ENCODE measurements at places on chromosomes 6 and 20.

DNA sequence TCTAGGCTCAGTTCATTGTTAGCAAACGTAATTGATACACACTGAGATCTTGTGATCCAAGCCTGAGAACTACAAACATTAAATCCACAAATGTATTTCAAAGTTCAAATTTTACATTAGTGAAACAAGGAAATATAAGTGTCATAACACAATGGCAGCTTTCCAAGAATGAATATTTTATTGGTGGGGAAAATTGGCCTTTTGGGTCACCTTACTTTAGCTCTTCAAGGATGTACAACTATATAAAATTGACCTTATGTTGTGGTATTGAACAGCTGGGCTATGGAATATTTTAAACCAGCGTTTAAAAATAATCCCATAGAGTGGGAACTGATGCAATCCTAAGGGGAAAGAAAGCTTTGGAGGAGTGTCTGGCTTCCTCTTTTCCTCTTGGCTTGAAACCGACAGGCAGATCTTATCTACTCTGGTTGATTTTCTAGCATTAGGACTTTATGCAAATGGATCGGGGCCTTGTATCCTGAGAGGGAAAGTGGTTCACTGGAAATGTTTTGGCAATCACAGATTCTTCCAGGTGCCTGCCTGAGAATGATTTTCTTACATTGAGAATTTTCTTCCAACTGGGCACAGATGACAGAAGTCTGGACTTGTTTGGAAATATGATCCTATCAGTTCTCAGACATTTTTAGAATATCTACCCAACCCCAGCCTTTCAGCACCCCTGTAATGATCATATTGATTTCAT is 184.8 kb upstream of the ECI2 start:
- peak; percentile 21 for DNase-seq

- no peak for DNase-seq
These were observed 115.2 kb downstream of the PRND start for GRCh38 chr20:4836935-4837334.

DNA sequence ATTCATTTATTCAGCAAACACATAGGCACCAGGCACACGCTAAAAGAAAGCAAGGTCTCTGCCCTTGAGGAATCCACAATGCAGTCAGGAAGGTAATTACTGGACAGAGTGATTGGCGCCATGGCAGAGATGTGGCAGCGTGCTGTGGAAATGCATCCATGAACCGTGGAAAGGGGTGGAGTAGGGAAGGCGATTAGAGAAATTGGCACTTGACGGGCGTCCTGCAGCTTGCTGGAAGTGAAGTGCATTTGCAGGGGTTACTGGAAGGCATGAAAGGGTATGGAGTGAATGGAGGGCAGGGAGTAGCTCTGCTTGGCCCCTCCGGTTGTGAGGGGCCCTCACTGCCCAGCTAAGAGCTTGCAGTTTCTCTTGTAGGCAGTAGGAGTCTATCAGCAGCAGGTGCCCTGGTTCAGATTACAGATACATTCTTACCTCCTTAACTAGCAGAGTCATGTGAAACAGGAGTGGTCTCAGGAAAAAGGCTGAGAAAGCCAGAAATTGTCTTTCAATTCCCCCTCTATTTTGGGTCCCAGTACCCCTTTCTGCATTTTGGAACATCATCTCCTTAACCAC is 122.5 kb upstream of the TIAM2 start:
- DNase-seq, result no peak

- no peak for DNase-seq
These were observed at the start of gene ESR1 for GRCh38 chr6:151807513-151808370. TSS of gene ESR1 (plus strand) at chr6:151807682. CDS start at chr6:151807913, 231 bp downstream.

GRCh38 chr6:69007781-69008180 is 372.7 kb downstream of the ADGRB3 start:
- no peak for DNase-seq

- DNase-seq, result peak; percentile 26
These were observed 213.1 kb upstream of the STXBP5 start for GRCh38 chr6:146990821-146991798.

DNA sequence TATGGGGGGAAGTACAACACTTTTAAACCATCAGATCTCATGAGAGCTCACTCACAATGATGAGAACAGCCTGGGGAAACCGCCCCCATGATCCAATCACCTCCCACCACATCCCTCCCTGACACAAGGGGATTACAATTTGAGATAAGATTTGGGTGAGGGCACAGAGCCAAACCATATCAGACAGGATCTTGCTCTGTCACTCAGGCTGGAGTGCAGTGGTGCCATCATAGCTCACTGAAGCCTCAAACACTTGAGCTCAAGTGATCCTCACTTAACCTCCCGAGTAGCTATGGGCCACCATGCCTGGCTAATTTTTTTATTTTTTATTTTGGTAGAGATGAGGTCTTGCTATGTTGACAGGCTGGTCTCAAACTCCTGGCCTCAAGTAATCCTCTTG is 5.1 kb upstream of the IYD start:
- DNase-seq, result no peak

DNA sequence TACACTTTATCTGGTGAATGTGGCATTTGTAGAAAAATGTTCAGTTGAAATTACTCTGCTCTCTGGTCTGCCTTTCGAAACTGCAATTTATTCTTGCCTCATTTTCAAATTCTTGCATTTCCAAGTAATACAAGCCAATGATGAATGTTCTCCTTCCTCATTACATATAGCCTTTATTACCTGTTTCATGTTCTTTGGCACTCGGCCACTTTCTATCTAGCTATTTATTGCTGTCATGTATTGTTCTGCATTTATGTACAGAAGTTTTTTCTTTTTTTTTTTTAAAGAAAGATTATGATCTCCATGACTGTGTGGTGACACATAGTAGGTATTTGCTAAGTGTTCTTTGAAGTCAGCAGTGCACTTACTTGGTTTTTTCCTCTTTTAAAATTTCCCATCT is 261.4 kb downstream of the ZFAND3 start:
- DNase-seq, result no peak

- no peak for DNase-seq
These were observed 107.5 kb upstream of the TBX18 start for GRCh38 chr6:84871925-84872324.

- DNase-seq, result no peak
These were observed 9.2 kb downstream of the ADAM33 start for GRCh38 chr20:3672547-3673171.

GRCh38 chr20:37901240-37901639 is 1.7 kb upstream of the VSTM2L start:
- DNase-seq, result no peak

DNA sequence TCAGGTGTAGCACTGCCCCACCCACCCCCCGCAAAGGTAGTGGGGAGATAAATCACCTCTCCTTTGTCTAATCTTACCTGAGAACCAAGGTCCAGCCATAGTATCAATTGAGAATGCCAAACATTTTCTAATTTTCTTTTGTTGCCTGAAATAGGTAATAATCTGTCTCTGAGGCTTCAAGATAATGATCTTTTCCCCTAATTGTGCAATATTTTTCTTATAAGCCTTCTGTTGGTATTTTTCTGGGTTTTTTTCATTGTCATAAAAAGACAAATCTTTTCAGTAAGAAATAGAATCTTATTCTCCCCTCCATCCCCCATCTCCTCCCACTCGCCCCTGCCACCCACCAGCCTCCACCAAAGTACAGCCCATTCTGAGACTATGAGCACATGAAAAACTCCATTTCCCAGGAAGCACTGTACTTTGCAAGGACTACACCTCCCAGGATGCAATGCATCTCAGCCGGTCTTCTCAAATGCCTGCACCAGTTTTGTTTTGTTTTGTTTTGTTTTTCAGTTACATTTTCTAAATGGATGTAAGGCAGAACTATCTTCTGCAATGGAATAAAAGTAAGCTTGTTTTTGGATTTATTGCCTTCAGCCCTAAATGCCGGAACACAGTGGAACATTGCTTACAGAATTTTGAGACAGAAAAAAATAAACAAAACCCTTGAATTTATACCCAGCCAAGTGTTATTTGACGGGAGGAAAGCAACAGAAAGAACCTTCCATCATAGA is 268.0 kb downstream of the TFAP2A start:
- DNase-seq, result peak; percentile 3

DNA sequence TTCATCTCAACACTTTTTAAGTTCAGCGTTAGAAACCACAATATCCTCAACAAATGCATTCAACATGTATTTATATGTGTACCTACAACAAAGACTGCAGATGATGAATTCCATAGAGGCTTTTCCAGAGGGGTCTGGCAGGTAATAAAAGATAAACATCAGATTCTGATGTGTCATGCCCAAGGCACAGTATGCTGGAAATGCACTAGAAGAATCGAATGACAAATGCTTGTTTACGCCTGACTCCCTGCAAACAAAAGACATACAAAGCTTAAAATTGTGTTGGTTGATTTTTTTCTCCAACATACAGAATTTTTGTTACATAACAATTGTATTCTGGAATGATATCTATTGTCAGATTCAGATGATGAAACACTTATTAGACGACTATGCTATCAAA is at the start of gene LGSN:
Gene LGSN (minus strand): TSS at position 45 of the 400 bp plus-strand sequence. CDS start 40 bp downstream, at position 5.
- no peak for DNase-seq

- no peak for DNase-seq
These were observed 22.8 kb downstream of the NPEPL1 start for GRCh38 chr20:58715391-58715800.

- no peak for DNase-seq
These were observed 538.6 kb upstream of the RNF217 start for GRCh38 chr6:124423621-124424020.

GRCh38 chr6:31877651-31878161 is 1.1 kb downstream of the SLC44A4 start:
- DNase-seq, result no peak

DNA sequence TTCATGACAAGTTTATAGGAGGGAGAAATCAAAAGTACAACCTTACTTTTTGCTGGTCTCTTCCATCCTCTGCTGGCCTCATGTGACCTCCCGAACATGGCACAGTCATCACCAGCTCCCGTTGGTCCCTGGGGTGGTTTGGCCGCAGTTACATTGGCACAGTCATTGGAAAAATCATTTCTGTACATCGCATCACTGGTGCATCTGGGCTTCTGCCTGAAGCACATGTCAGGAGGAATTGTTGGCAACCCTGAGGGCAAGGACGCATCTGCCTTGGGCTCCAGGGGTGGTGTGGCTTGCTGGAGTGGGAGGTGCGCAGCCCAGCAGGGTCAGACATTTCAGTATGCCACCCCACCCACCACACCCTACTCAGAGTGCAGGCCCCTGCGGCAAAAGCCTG is 162.9 kb upstream of the SLC24A3 start:
- DNase-seq, result no peak

DNA sequence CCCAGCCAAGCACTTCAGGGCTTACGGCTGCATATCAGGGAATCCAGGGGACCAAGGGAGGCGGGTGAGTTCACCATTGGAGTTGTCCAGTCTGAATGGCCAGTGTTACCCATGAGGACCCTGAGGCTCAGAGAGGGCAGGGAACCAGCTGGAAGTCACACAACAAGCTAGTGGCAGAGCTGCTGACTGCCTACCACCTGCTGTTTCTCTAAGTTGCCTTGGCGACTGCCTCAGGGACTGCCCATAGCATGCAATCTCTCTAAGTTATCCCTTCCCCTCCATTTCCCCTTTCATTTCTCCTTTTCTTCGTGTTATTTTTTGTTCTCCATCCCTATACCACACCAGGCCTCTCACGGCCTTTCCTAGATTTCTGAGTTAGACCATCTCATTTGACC is 71.8 kb upstream of the SIRPA start:
- no peak for DNase-seq

GRCh38 chr20:32524829-32525501 is 60.2 kb downstream of the NOL4L start:
- DNase-seq, result no peak

GRCh38 chr6:119339941-119340456 is 9.6 kb downstream of the MAN1A1 start:
- DNase-seq, result no peak

- DNase-seq, result no peak
These were observed 84.1 kb downstream of the SLC23A2 start for GRCh38 chr20:4916971-4917881.

DNA sequence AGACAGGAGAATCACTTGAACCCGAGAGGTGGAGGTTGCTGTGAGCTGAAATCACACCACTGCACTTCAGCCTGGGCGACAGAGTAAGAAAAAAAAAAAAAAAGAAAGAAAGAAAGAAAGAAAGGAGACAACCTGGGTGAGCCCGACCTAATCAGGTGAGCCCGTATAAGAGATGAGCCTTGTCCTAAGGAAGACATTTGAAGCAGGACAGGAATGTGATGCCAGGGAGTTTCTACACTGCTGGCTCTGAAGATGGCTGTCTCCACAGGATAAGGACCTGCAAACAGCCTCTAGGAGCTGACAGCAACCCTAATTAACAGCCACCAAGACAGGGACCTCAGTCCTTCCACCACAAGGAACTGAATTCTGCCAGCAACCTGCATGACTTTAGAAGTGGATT is 41.9 kb downstream of the NHLRC1 start:
- no peak for DNase-seq

DNA sequence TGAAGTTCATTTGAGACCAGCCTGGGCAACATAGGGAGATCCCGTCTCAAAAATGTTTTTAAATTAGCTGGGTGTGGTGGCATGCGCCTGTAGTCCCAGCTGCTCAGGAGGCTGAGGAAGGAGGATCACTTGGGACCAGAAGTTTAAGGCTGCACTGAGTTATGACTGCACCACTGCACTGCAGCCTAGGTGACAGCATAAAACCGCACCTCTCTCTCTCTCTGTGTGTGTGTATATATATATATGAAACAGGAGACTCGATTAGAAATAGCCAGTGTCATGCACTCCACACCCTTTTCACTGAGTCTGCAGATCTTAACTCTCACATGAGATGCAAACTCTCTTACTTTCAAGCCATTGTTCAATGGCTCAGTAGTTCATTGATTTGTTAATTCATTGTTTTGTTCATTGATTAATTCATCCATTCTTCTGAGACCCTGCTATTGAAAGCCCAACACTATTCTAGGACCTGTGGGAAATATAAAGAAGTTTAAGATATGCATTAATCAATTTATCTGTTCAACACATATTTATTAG is 52.4 kb upstream of the MRPS10 start:
- no peak for DNase-seq

GRCh38 chr6:113654396-113654795 is 202.7 kb upstream of the MARCKS start:
- no peak for DNase-seq

DNA sequence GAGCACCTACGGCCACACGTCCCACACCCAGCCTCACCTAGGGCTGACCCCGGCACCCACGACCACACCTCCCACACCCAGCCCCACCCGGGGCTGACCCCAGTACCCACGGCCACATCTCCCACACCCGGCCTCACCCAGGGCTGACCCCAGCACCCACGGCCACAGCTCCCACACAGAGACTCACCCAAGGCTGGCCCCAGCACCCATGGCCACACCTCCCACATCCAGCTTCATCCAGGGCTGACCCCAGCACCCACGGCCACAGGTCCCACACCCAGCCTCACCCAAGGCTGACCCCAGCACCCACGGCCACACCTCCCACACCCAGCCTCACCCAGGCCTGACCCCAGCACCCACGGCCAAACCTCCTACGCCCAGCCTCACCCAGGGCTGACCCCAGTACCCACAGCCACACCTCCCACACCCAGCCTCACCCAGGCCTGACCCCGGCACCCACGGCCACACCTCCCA is 36.7 kb downstream of the NINL start:
- DNase-seq, result no peak

DNA sequence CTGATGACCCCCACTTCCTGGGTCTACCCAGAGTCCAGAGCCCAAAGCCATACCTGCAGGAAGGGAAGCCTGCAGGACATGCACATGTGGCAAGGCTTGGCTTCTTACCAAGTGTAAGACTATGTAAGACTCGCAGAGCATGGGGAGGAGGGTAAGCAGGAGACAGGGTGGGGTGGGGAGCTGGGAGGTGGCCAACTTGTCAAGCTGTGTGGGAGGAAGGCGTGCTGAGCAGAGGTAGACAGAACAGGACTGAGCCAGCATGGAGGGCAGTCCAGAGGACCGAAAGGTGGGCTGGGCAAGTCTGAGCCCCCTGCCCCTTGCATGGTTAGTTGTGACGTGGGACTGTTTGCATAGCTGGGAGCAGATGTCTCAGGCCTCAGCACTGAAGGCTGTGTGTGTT is 53.4 kb upstream of the RNF24 start:
- DNase-seq, result no peak

Data from hepatic stellate cell (primary cell).